ENCODE measurements at places on chromosomes 4 and X.
A peak's percentile ranks its signal among the peaks of the same experiment; 100 is the strongest.

DNA sequence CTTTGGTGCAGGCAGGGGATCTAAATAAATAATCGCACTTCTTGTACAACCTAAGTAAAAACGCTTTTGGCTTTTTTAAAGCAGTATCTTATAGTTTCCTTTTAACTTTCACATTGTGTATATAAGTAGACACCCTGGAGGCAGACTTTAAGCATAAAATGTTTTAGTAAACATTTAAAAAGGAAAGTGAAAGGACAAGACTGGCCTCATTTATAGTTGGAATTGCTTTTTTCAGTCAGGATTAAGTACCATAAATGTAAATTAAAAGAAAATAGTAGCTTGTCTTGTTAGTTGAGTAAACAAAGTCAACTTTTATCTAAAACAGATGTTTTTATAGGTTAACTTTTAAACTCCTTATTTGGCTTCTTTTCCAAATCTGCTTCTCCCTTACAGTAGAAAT, 39.7 kb downstream of the PTPN13 start:
- DNase-seq = no peak

DNA sequence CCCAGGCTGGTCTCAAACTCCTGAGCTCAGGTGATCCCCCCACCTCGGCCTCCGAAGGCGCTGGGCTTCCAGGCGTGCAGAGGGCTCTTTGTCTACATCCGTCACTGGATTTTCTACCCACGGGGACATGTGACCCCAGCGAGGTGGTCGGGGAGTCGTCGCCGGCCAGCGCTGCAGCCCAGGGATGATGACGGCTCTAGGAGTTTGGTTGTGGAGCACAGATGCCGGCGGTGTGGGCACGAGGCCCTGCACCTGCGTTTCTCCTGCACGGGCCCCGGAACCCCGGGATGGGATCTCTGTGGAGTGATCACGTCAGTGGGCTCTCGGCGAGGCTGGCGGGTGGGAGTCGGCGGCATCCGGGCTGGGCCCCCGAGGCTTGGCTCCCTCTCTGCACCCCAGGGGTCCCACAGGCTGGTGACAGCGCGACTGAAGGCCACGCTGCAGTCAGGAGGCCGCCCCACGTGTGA, 9.1 kb upstream of the GTPBP6 start:
- no peak for DNase-seq

- no peak for DNase-seq
These were observed 157.9 kb downstream of the DHRSX start for GRCh38 chrX:2342874-2343273.

DNA sequence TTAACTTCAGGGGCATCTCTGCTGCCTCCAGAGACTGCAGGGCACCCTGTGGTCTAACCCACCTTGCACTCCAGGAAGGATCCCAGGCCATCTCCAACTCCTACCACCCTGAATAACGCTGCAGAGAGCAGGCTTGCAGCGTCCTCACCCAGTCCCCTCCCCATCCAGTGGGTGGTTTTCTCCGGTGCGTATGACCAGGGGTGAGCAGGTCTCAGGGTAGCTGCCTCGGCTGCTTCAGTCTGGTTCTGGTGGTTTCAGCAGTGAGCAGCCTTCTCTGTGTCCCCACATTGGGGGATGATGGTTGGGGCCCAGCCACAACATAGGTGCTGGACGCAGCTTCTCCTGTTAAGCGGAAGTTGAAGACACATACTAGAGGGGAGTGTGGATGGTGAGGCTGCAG, 38.6 kb upstream of the SORCS2 start:
- DNase-seq = no peak

- DNase-seq = no peak
These were observed 82.9 kb upstream of the TAB3 start for GRCh38 chrX:30971774-30972603.

DNA sequence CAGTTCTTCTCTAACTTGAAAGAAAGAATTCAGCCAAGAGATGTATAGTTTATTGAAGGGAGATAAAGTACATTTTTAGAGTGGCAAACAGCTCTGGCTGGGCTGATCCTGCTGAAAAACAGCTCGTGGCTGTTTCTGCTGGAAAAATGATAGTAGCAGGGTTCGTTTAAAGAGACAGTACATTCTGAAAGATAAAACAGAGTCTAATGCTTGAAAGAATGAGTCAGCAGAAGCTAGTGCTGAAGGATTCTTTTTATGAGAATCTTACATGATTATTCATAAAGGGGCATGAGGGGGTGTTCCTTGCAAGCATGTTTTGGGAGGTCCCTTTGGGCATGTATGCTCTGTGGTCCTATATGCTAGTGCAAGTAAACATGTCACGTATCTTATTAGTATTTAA, 790.0 kb downstream of the PCDH18 start:
- DNase-seq = no peak

- no peak for DNase-seq
These were observed 25.5 kb downstream of the ADGRL3 start for GRCh38 chr4:61225656-61226055.

- no peak for DNase-seq
These were observed 6.2 kb upstream of the CXorf38 start for GRCh38 chrX:40653535-40653934.

GRCh38 chrX:101287402-101287801, 3.7 kb downstream of the TAF7L start:
- DNase-seq = peak; percentile 22

GRCh38 chr4:22097596-22097995, 149.0 kb upstream of the KCNIP4 start:
- DNase-seq = no peak

- no peak for DNase-seq
These were observed 627.4 kb upstream of the NDST4 start for GRCh38 chr4:115740806-115741205.

- no peak for DNase-seq
These were observed 239.5 kb upstream of the GPC4 start for GRCh38 chrX:133654811-133655210.

GRCh38 chr4:40613456-40613855, 16.2 kb downstream of the RBM47 start:
- no peak for DNase-seq

DNA sequence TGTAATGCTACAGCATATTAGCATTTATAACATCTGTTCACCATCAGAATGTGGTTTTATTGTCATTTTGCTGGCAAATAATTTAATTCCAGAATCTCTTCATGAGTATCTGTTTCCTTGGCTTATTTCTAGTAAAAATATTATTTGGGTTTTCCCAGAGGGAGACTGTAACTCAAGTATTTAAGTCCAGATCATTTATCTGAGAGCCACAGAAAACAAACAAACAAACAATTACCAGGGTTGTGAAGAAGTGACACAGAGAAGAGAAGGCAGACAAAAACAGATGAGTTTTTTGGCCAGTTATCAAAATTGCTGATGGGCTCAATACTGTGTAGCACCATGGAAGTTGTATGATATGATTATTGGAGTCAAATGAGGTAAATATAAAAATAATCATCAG, 515.1 kb downstream of the TECRL start:
- DNase-seq = no peak

GRCh38 chr4:8340781-8341241, 71.3 kb downstream of the HTRA3 start:
- no peak for DNase-seq

GRCh38 chr4:7167706-7168105, 24.6 kb upstream of the SORCS2 start:
- DNase-seq = no peak
